ENCODE measurements at places on chromosomes 3 and 15.

DNA sequence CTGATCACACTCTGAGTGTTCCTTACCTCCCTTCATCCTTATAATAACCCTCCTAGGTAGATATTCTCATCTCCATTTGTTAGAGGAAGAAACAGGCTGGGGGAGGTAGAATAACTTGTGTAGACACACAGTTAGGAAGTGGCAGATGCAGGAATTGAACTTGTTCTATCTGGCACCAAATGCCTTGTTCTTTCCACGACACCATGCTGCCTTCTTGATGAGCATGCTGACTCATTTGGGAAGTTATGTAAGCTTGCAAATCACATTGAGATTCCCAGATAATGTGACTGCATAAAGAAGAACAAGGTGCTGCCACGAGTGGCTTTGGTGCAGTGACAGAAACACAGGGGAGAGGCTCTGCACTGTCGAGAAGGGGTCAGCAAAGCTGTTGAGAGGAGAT is 27.5 kb upstream of the NDUFB4 start:
- no peak for DNase-seq

- no peak for DNase-seq
Measured at GRCh38 chr15:98257290-98257689, 296.8 kb downstream of the ARRDC4 start.

- no peak for DNase-seq
Measured at GRCh38 chr3:50324351-50325112, 2.0 kb upstream of the HYAL2 start.

- DNase-seq, result no peak
Measured at GRCh38 chr3:191268737-191269136, 60.5 kb upstream of the CCDC50 start.

DNA sequence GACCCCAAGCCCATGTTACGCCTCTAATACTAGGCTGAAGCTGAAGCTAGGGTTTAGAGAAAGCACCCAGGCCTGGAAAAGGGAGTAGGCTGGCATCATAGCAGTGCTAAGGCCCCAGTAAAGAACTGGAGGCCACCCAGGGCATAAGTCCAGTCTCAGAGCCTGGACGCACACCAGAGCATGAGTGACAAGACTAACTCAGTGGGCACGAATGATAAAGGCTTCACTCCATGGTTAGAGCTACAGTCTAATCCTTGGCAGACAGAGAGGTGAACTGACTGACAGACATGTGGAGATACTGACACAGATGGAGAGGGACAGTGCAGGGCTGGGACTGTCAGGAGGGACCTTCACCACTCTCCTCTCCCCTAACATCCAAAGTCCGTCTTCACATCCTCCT is 139.8 kb downstream of the KCNMB2 start:
- no peak for DNase-seq

- no peak for DNase-seq
Measured at GRCh38 chr3:171342783-171343420, 117.3 kb downstream of the TNIK start.

GRCh38 chr3:181699171-181699903 is 12.4 kb upstream of the SOX2 start:
- no peak for DNase-seq

DNA sequence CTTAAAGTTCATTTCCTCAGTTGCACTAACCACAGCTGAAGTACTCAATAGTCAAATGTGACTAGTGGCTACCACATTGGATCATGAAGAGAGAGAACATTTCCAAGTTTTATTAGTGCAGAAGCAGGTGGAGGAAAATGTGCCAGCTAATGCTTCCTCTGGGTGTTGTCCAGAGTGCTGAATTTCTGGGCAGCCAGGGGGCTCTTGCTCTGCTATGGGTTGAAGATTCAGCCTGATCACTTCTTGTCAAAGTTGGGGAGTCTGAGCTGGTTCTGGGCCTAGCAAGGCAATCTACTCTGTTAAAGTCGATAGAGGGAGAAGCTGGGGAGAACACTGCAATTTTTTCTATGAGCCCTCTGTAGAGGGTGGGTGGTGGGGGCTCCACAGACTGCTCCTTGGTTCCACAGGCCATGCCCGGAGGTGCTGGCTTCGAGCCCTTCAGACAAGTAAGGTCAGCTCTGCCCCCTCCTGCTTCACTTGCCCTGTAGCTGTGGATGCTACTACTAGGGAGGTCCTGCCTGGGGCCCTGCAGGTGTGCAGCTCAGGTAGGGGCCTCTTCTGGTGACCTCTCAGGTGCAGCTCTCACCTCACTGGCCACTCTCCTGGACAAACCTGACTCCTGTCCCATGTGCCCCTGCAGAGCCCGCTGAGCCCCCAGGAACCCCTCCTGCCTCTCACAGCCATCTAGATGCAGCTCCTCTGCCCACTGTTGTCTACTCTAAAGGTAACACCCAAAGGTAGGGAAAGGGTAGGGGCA is 8.2 kb downstream of the ALG3 start:
- no peak for DNase-seq

GRCh38 chr15:51869060-51869421 is 39.6 kb downstream of the TMOD3 start:
- DNase-seq, result no peak

- no peak for DNase-seq
Measured at GRCh38 chr3:160384639-160385318, 14.2 kb downstream of the IFT80 start.

DNA sequence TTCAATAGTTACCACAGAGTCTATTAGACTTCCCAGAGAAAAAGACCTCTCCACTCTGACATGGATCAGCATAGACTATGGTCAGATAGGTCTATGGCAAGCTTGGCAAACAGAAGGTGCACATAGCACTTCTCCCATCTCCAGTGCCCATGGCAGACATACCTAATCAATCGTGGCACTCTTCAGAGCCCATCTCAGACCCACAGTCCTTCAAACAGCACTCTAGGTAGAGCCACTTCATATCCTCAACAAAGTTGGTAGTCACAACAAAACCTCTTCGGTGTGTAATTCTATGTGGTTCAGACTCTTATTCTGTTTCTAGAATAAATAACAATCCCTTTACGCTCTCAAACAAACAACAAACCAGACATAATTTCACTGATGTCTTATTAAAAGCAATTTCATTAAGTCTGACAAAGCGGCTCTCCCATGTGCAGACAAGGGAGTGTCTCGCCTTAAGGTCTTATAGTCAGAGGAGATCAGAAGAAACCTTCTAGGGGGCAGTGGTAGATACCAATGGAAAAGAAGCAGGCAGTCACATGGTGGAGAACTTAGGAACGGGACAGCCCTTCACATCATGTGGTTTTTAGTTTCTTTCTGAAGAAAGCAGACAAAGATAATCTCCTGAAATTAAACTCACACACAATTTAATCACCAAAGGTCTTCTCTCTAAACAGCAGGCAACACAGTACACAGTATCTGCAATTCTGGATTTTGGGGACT is 483.4 kb downstream of the FOXP1 start:
- DNase-seq, result no peak

DNA sequence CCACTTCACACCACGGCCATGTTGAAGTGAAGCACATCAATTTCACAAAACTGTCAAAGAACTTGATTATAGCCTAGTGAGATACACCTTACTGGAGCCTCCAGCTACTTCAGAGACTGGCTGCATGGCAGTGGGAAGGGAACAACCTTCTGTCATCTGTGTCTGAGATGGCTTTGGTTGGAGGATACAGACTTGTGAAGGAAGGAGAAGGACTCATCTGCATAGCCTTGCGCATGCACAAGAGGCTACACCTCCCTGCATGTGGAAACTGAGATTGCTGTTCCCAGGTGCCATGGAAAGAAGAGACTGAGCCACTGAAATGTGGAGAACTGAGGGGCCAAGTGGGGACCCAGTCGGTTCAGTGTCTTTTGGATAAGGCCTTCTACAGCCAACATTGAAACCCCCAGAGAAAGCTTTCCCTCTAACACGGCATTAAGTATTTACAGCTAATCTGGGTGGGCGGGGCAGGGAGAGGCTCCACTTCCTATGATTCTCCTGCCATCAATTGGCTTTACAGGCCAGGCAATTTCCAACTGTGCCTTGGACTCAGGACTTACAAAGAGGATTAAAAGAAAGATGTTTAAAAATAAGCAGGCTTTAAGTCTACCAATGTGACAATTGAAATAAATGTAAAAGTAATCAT is 58.8 kb downstream of the IL16 start:
- no peak for DNase-seq

- no peak for DNase-seq
Measured at GRCh38 chr15:56242576-56243162, 1.0 kb downstream of the RFX7 start.

DNA sequence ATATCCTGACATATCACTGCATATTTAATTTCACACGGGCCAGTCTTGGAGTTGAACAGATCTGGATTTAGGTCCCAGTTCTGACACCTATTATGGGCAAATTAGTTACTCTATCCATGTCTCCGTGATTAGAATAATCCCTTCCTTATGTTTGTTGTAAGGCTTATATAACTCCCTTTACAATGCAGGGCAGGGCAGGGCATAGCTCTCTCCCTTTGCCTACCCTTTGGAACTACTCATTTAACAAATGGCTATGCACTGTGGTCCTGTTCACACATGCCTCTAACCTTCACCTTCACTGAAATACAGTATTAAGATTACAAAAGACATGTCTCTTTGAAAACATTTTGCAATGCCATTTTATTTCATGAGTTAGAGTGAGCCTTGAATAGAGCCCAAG is 24.8 kb upstream of the ATP13A5 start:
- DNase-seq, result no peak

DNA sequence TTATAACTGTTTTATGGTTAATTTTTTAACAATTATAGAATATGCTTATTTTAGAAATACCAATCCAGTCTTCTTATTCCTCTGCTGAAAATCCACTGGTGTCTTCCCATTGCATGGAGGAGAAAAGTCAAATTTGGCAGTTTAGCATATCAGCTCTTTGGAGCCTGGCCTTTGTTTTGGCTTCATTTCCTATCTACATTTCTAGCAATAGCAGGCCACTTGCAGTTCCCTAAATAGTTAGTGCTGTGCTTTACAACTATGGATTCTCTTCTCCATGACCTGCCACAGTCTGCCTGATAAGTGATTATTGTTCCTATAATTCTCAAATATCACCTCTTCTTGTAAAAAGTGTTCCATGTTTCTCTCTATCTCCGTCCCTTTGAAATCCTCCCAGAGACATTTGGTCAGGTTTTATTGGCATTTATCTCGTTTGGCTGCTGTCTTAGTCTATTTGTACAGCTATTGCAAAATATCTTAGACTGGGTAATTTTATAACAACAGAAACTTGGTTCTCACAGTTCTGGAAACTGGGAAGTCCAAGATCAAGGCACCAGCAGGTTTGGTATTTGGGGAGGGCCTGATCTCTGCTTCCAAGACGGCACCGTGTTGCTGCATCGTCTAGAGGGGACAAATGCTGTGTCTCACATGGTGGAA is 8.2 kb upstream of the SEC22A start:
- no peak for DNase-seq

DNA sequence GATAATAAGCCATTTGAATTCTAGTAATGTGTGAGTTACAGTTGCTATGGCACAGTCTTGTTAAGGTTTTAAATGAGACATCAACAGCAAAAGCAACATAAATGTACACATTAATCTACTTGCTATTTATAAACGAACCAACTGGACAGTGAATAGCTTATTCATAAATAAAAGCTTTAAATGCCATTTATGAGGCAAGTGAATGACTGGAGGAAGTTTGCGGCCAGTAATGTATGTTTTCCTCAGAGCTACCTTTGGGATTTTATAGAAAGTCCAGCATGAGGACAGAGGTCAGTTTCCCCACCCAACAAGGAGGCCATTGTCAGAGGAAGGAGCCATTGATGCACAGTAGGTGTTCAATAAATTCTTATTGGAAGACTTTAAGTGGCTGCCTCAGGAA is 48.0 kb upstream of the PXYLP1 start:
- DNase-seq, result no peak

GRCh38 chr3:62238431-62238830 is 134.9 kb downstream of the FEZF2 start:
- no peak for DNase-seq

Measured in activated CD8-positive, alpha-beta memory T cell treated with anti-CD3 and anti-CD28 coated beads for 1 hour (primary cell).